CD4-positive, CD25-positive, alpha-beta regulatory T cell (primary cell): ENCODE measurements at places on chromosomes 6 and 20.
A peak's percentile ranks its signal among the peaks of the same experiment; 100 is the strongest.

DNA sequence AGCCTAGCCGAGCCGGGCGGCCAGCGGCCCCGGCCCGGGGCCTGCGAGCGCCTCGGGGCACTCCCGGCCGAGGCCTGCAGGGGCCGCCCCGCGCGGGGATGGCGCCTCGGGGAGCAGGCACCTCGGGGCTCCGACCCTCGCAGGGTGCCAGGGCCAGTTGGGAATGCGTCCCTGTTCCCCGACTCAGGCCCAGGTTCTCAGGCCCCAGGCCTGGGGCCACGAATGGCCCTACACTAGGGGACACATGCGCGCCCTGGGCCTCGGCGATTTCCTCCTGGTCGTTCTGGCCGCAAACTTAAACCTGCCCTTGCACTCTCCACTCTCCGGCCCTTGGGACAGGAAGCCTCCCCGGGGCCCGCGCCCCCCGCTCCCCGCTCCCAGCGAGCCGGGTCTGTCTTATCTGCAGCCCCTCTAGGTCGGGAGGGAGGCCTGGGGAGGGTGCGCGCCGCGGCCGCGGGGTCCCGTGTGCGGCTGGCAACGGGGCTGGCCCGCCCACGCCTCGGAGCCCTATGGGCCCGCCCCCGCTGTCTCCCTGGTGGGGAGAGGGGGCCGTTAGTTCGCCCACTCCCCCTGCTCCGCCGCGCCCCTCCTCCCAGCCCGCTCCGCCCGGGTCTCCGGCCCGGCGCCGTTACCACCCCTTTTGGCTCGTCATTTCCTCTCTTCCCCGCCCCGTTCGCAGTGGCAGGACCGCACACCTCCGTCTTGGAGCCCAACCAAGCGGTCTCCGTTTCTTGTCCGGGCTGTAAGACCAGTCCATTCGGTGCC, 611 bp downstream of the NFYA start:
- H3K36me3 ChIP-seq = peaks cover 13% of the 10 kb centered on the region
- H3K4me3 ChIP-seq = peak overlapping the region; percentile 90
- peak overlapping the region; percentile 97 for H3K27ac ChIP-seq
- H3K27me3 ChIP-seq = no peaks in the 10 kb centered on the region
- H3K4me1 ChIP-seq = peaks cover 30% of the 10 kb centered on the region

- H3K27ac ChIP-seq = no peak overlapping the region
- DNase-seq = no peak
- H3K4me3 ChIP-seq = no peak overlapping the region
- H3K36me3 ChIP-seq = no peaks in the 10 kb centered on the region
Measured at GRCh38 chr6:157755746-157756411, 67.2 kb upstream of the SNX9 start.

GRCh38 chr20:34526466-34526865, 10.2 kb downstream of the DYNLRB1 start:
- no peak for DNase-seq
- no peak overlapping the region for H3K27ac ChIP-seq
- no peak overlapping the region for H3K4me3 ChIP-seq
- H3K27me3 ChIP-seq = no peaks in the 10 kb centered on the region
- peaks cover 7% of the 10 kb centered on the region for H3K4me1 ChIP-seq

DNA sequence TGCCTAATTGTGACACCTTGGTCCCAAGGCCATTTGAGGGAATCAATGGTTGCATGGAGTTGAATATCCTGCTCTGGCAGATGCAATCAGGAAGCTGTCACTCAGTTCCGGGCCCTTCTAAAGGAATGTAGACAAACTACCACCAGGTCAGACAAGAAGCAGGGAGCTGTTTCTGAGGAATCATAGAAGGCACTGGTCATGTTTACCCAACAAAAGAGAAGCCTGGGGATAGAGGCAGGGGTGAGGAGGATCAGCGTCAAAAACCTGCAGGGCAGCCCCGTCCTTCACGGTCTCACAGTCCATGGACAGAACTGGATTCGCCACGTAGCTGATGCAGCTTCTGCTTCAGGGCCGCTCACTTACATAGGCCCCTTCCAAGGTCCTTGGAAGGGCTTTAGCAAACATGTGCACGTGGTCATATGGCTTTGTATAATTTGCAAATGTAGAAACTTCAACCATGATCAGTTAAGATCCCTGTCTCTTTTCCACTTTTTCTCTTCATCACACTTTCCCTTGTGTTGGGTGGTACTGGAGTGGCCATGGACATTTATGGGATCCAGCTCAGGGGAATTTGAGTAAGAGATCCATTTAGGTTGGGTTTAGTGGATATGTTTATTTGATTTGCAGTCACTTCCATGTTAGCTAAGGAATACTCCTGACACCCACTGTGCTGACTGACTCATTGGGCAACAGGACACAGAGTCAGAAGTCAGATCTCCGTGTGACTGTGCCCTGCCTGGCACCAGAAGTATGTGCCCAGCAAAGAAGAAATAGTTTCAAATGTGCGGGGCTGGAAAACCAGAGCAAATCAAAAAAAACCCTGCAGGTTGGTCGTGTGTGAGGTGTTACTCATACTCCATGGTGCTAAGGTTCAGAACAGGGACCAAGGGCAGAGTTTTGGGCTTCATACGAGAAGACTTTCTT, 60.0 kb upstream of the ZFAND3 start:
- no peak for DNase-seq
- no peaks in the 10 kb centered on the region for H3K27me3 ChIP-seq

GRCh38 chr6:44030812-44031454, 96.3 kb downstream of the MRPL14 start:
- DNase-seq = no peak
- H3K4me1 ChIP-seq = no peaks in the 10 kb centered on the region
- no peak overlapping the region for H3K4me3 ChIP-seq

- H3K27ac ChIP-seq = no peak overlapping the region
- no peak overlapping the region for H3K4me3 ChIP-seq
- no peaks in the 10 kb centered on the region for H3K27me3 ChIP-seq
- no peaks in the 10 kb centered on the region for H3K4me1 ChIP-seq
- DNase-seq = no peak
Measured at GRCh38 chr6:4403828-4404227, 268.5 kb upstream of the ECI2 start.

DNA sequence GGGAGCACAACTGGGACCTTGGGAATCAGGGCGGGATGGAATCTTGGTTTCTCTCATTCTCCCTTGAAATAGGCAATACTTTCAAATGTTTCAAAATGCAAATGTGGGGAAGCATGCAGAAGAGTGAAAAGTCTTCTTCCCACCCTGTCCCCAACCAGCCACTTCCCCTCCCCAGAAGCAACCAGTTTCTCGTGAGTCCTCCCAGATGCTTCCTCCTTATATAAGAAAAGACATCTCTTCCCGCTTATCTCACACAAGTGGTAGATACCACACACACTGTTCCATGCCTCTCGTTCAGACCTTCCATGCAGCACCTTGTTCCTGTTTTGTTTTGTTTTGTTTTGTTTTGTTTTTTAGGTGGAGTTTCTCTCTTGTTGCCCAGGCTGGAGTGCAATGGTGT, 25.1 kb downstream of the HCK start:
- DNase-seq = no peak
- H3K27me3 ChIP-seq = peaks cover 4% of the 10 kb centered on the region
- no peak overlapping the region for H3K4me3 ChIP-seq

- DNase-seq = no peak
- H3K4me3 ChIP-seq = no peak overlapping the region
- peaks cover 8% of the 10 kb centered on the region for H3K27me3 ChIP-seq
Measured at GRCh38 chr6:112150363-112150762, 63.0 kb downstream of the FAM229B start.

- H3K4me3 ChIP-seq = peak overlapping the region; percentile 65
- no peak overlapping the region for H3K27ac ChIP-seq
- DNase-seq = no peak
- H3K27me3 ChIP-seq = no peaks in the 10 kb centered on the region
- peaks cover 30% of the 10 kb centered on the region for H3K36me3 ChIP-seq
Measured at GRCh38 chr6:30345852-30346251, 896 bp downstream of the RPP21 start.

- H3K4me1 ChIP-seq = no peaks in the 10 kb centered on the region
- peaks cover 6% of the 10 kb centered on the region for H3K36me3 ChIP-seq
- no peak overlapping the region for H3K27ac ChIP-seq
- no peak overlapping the region for H3K4me3 ChIP-seq
- no peaks in the 10 kb centered on the region for H3K27me3 ChIP-seq
Measured at GRCh38 chr6:126056355-126057004, 70.1 kb downstream of the TRMT11 start.

GRCh38 chr6:159061805-159062563, 17.2 kb upstream of the TAGAP start:
- H3K27me3 ChIP-seq = no peaks in the 10 kb centered on the region
- H3K36me3 ChIP-seq = no peaks in the 10 kb centered on the region
- DNase-seq = no peak
- peaks cover 49% of the 10 kb centered on the region for H3K4me1 ChIP-seq
- peak overlapping the region; percentile 78 for H3K4me3 ChIP-seq

DNA sequence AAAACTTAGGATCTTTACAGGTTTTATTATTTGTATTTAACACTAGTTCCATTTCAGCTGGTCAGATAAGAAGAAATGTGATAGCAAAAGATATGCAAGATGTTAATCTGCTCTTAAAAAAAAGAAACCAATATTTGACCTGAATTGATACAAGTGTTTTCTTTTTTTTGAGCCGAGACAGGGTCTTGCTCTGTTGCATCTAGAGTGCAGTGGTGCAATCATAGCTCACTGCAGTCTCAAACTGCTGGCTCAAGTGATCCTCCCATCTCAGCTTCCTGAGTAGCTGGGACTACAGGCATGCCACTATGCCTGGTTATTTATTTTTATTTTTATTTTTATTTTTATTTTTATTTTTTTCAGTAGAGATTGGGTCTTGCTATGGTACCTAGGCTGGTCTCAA, 133.0 kb downstream of the GMPR start:
- H3K27ac ChIP-seq = no peak overlapping the region
- H3K4me3 ChIP-seq = no peak overlapping the region
- DNase-seq = no peak
- no peaks in the 10 kb centered on the region for H3K4me1 ChIP-seq
- H3K36me3 ChIP-seq = peaks cover 7% of the 10 kb centered on the region

DNA sequence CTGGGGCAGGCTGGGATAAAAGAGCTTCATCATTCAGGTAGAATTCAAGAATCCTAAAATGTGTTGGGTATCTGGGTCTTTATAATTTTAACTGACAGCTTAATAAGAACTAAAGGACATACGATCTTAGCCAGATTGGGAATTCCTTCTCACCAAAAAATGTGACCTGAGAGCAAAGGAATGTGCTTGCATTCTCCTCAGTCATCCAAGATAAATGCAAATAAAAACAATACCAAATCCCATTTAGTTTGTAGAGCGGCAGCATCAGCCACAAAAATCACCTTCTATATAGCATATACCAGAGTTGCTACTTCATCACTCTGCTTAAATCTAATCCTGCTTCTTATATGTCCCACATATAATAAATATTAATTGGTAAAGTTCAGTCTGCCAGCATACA, 16.9 kb downstream of the USP49 start:
- H3K4me1 ChIP-seq = no peaks in the 10 kb centered on the region
- no peak for DNase-seq
- H3K4me3 ChIP-seq = no peak overlapping the region
- no peaks in the 10 kb centered on the region for H3K36me3 ChIP-seq
- H3K27me3 ChIP-seq = no peaks in the 10 kb centered on the region
- H3K27ac ChIP-seq = no peak overlapping the region

DNA sequence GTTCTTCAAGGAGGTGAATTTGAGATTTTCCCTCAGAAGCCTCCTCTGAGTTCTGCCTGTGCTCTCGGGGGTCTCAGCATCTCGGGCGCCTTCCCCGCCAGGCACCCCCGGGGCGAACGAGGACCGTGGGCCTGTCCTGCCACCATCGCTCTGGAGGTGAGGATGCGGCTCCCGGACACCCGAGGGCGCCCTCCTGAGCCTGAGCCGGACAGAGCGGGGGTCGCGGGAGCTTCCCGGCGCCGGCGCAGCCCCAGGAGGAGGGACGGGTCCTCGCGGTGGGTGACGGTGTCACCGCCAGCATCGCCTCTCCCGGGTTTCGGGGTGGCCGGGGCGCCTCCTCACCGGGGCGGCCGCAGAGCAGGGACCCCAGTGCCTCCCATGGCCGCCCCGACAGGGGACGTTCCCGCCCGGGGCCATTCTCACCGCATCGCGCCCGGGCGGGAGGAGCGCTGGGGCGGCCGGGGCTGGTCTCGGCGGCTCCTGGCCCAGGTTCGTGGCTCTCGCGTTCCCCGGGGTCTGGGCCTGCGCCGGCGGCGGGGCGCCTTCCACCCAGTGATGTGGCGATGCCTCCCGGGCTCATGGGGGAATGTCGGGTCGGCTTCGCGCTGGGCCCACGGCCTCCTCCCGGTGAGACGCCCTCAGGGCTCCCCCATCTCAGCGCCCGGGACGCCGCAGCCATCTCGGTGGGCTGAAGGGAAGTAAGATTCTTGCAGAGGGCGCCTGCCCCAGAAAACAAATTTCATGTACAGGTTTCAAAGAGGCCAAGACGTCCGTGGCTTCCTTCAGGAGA, 210.5 kb downstream of the ERMARD start:
- H3K36me3 ChIP-seq = no peaks in the 10 kb centered on the region
- H3K4me1 ChIP-seq = no peaks in the 10 kb centered on the region
- no peak overlapping the region for H3K4me3 ChIP-seq
- DNase-seq = no peak
- peaks cover 3% of the 10 kb centered on the region for H3K27me3 ChIP-seq

GRCh38 chr6:154953644-154954043, 41.5 kb upstream of the TIAM2 start:
- no peak for DNase-seq
- H3K4me1 ChIP-seq = no peaks in the 10 kb centered on the region
- no peak overlapping the region for H3K27ac ChIP-seq
- peaks cover 3% of the 10 kb centered on the region for H3K36me3 ChIP-seq

DNA sequence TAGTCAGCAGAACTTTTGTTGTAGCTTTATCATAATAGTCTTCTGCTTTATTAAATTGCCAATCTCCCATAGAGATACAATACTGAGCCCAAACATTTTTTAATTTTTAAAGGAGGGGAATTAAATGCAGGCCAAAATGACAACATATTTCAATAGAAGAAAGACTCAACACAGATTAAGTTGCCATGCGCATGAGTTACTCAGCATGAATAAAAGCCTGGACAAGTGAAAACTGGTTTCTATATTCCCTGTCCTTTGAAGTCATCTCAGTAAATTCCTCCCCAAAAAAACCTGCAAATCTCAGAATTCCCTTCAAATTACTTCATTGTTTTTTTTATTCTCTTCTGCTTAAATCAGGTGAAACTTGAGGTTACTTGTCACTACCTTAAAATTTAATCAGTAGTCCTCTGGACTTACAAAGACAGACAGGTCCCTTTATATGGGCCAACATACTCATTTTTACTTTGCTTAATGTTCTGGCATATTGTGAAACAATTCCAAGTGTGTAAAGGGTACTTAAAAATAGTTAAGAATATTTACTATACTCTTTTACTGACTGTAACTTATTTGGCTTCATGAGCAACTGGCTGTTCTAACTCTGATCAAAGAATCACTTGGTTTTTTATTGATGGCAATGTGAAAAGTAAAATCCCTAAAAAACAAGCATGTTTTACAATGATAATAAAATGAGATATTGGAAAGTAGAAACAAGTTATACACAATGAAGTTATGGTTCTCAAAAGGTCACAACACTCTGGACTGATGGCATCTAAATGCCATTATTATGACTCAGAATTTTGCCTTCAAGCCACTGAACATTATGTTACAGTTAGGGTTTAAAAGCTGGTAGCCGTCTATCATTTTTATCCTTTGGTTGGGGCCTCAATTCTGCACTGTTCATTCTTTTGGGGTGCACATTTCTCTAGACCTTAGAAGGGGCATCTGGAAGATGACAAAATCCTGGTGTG, 49.9 kb upstream of the COL21A1 start:
- H3K4me1 ChIP-seq = no peaks in the 10 kb centered on the region
- no peaks in the 10 kb centered on the region for H3K36me3 ChIP-seq
- no peak for DNase-seq
- no peaks in the 10 kb centered on the region for H3K27me3 ChIP-seq
- no peak overlapping the region for H3K27ac ChIP-seq
